ENCODE measurements at places on chromosomes 2 and 18.

DNA sequence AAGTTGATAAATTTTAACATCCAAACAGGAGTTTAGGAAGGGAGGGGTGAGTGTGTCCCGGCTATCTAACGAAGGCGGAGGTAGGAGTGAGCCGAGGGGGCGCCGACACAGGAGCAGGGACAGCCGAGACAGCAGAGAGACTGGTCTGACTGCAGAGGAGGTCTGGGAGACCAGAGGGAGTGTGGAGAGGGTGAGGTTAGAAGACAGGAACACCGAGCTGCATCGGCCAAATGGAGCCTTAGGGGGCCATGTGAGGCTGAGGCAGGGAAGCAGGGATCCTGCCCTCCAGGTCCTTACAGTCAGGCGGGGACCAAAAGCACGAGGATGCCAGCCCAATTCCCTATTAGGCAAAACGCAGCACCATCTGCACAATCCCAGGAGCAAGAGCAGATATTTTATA, 67.0 kb downstream of the SFXN5 start:
- no peak for DNase-seq

DNA sequence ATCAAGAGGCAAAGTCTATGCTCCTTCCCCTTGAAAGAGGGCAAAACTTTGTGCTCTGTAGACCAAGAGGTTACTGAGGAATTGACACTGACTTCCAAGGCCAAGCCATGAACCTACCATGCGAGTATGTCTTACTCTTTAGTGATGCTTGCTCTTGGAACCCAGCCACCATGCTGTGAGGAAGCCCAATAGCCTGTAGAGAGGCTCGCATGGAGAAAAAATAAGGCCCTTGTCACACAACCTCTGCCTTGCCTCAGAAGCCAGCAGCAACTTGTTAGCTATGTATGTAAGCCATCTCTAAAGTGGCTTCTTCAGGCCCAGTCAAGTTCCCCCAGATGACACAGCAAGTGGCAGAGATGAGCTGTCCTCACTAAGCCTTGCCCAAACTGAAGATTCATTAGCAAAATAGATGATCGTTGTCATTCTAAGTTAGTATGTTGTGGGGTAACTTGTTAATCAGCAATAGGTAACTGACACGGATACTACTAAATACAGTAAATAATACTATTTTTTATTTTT, 66.1 kb upstream of the RGPD5 start:
- no peak for DNase-seq

DNA sequence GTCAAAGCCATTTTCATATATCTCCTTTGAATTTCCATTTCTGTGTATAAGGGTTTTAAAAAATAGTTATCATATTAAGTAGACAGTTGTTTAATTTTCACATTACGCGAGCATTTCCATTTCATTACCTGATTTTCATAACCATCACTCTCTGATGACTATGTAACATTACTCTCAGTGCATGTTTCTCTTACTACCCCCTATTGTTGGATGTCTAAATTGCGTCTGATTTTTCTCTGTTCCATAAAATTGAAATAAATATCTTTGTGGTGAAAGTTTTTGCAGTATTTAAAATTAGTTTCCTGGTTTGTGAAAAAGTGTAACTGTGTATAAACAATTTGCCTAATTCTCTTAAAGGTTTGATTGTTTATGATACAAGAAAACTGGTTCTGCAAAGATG, 123.8 kb downstream of the MYO1B start:
- DNase-seq, result no peak

GRCh38 chr2:72212486-72212855, 64.8 kb upstream of the CYP26B1 start:
- no peak for DNase-seq

GRCh38 chr18:74868461-74868860, 270.8 kb downstream of the ZNF407 start:
- no peak for DNase-seq

DNA sequence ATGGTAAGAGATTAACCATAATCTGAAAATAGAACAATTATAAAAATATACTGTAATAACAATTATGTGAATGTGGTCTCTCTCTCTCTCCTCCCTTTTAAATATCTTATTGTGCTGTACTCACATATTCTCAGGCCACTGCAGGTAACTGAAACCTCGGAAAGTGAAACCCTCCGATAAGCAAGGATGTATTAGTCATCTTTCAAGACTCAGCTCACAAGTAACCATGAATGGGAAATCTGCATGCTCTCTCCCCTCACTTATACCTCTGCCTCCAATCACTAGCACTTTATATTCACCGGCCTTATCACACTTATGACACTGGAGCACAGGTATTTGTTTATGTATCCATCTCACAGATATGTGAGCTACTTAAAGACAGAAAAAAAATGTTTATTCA, 139.7 kb downstream of the LRP2 start:
- no peak for DNase-seq

DNA sequence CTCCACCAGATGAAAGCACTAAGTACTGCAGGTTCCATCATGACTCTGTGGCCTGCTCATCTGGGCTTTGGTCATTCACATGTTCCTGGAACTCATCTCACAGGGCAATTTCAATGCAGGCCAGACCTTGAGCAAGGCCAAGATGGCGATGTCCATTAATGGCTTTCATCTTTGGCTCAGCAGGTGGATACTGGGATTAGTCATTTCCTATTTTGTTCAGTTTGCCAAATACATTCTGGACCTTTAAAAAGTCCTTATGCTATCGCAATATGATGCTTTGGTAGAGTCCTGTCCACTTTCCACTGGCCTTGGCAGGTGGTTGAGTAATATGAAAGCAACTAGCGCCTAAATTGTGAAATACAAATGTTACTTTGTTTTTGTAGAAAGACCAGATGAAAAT, 170.1 kb upstream of the REV1 start:
- no peak for DNase-seq

DNA sequence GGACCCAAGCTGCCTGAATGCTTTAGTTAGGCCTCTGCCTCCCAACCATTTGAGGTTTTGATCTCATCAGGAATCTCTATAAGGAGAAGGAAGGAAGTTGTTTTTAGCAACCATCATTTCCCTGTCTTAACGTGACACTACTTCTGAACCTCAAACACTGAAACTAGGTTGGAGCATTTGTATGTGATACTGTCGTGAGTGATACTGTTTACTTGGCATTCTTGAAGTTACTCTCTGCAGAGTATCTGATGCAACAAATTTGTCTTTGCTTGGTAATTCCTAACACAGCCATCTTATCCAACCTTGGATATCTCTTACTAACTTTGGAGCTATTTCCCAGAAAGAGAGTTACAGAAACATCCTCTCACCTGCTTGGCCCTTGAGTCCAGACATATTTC, 22.1 kb downstream of the TTLL4 start:
- no peak for DNase-seq

GRCh38 chr2:120935339-120936313, 200.0 kb downstream of the GLI2 start:
- no peak for DNase-seq

GRCh38 chr18:23377669-23378301, 75.3 kb upstream of the RIOK3 start:
- DNase-seq, result no peak

- DNase-seq, result no peak
Observed at GRCh38 chr2:219272995-219273394, 6.2 kb upstream of the DNAJB2 start.

DNA sequence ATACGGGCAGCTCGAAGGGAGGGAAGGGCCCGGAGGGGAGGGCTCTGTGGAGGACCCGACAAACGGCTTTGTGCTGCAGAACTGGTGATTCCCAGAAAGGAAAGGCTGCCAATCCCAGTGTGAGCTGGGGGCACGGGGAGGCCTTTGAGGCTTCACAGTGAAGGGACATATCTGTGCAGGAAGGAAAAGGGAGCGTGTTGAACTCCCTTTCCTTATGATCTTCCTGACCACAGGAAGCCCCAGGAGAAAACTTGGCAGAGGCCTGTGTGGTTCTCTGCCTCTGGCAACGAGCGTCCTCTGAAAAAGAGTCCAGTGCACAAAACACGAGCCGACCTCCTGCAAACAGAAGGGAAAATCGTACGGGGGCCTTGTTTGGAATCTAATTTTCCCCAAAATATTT, 683.5 kb upstream of the SALL3 start:
- DNase-seq, result no peak

GRCh38 chr2:37389989-37390765, 45.7 kb downstream of the QPCT start:
- peak; percentile 47 for DNase-seq

GRCh38 chr18:3269241-3269913, 7.4 kb downstream of the MYL12B start:
- DNase-seq, result no peak

DNA sequence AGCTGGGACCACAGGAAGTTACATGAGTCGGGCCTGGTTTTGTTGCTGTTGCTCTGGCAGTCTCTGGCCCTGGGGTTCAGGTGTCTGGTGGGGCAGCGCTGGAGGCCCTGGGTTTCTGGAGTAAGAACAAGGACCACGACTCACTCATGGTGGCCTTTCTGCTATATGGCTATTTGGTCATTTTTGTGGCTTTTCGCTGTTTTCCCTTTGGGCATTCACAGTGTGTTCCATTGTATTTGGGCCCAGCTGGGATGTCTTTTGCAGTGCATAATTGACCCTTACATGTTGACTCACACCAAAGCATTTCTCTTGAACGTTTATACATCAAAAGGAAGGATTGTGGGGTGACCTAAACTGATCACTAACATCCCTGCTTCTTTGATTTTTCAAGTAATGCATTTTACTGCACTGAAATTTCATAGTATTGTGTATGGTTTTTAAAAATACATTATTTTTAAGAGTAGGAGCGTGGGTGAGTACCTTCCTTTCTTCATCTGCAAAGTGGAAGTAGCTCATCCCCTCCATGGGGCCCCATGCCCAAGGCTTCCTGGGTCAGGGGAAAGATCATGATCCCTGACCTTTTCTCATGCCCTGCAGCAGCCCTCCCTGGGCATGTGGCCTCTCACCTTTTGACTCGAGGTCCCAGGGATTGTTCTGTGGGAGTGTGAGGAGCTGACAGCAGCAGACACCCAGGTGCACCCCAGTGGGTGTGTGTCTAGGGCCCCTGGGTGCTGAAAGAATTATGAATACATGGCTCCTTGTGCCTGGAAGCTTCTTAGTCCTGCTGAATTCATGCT, 225.5 kb downstream of the AGAP1 start:
- no peak for DNase-seq

DNA sequence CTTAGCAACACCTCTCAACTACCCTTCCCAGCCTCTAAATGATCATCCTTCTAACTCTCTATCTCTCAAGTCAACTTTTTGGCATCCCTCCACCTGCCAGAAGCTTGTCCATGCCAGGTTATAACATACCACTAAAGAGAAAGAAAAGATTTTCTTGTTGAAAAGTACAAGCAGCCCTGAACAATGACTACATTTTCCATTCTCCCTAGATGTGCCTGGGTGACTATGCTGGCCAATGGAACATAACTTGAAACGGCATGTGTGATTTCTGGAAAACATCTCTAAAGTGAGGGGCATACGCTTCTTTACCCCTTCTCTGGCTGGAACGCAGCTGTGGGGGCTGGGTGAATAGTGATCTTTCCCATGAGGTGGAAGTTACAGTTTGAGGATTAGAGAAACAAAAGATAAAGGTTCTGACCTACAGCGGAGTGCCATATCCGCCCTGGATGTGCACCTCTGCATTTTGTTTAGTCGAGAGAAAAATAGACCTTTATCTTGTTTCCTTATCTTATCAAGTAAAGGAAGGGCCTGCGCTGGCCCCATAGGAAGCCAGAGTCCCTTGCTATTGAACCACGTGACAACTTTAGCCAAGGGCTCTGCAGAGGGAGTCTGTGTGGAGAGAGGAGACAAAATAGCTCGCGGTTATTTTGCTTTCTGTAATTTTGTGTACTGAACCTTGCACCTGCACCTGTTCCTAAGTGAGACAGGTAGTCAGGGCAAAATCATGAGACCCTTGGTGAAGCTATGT, 436.8 kb downstream of the TGIF1 start:
- DNase-seq, result no peak

DNA sequence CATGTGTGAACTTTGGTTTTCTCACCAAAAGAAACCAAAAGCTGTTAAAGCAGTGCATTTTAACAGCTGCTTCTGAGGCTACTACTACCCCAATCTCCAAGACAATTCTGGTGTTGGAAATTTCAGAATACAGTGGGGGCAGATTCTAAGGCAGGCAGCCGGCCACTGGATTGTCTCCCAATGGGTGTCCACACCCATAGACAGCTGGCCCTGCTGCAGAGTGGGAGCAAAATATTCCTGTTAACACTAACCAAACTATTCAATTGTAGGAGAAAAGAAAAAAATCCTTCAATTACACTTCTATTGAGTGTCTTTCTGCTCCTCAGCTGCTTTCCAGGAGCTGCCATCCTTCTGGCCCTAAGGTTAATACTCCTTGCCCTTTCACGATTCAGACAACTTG, 223.7 kb downstream of the ALK start:
- no peak for DNase-seq

- no peak for DNase-seq
Observed at GRCh38 chr18:51196118-51196810, 1.2 kb downstream of the MEX3C start.

- no peak for DNase-seq
Observed at GRCh38 chr2:64036034-64036705, 16.9 kb upstream of the VPS54 start.

DNA sequence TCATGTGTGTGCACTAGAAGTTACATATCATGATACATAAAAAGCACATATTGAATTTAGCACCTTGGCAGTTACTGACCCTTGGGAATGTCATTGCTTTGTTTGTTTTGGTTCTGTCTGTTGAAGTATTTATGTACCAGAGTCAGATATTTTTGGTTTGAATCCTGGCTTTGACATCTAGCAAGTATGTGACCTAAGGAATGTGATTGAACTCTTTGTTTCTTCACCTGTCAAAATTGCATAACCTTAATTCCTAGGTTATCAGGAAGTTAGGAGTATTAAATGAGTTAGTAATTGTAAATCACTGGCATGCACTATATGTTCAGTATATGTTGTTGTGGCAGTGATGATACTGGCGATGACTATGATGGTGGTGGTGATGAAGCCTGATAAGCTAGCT, 1003.5 kb upstream of the NRXN1 start:
- DNase-seq, result no peak

DNA sequence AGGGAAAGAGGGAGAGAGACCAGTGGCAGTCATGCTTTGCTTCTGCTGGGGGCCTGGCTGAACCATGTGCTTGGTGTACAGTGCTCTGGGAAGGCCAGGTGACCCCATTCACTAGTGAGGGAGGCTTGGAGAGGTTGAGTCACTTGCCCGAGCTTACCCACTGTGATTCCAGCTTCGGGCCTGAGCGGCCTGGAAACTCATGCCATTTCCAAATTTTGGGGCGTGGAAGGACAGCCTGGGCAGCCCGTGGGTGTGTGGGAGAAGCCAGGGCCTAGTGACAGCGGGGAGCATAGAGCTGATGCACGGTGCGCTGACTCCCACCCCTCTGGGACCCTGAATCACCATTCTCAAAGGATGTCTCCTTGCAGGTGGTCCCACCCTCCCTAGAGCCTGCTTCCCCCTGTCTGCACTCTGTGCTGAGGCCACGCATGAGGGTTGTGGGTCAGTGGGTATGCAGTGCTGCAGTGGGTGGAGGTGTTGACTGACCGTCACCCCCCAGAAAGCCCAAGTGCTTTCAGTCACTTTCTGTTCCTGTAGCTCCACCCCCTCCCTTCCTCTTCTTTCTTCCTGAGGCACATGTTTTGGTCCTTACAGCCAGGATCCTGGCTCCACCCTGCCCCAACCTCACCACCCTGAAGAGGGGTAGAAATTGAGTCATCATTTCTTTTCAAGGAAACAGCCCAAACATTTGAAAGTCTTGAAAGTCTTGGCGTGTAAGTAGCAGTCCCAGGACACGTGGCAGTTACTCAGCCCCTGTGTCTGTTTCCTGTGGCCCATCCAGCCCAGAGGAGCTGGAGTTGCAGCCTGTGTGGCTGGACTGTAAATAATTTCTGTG, 69.3 kb upstream of the MCFD2 start:
- DNase-seq, result no peak

All from H7 (cell line).